ENCODE measurements at places on chromosomes 3 and 15.

DNA sequence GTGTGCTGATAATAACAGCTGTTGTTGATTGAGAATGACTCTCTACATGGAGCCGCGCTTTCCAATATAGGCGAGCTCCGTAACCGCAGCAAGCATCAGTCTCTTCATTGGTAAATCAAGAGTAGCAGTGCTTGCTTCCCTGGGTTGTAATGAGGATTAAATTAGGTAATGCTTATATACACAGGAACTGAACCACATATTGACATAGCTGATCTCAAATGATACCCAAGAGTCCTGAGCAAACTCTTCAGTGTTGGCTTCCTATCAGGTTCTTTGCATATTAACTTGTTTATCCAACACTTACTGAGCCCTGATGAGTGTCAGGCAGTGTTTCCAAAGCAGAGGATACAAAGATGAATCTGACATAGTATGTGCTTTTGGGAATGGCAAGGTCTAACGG, 46.4 kb upstream of the SLCO3A1 start:
- peak; percentile 92 for DNase-seq

GRCh38 chr15:61237400-61237799, 8.3 kb upstream of the RORA start:
- no peak for DNase-seq

- DNase-seq, result peak; percentile 56
These were observed 160.4 kb upstream of the CGNL1 start for GRCh38 chr15:57215881-57216280.

GRCh38 chr3:138112362-138112761, 3.0 kb downstream of the DZIP1L start:
- no peak for DNase-seq

DNA sequence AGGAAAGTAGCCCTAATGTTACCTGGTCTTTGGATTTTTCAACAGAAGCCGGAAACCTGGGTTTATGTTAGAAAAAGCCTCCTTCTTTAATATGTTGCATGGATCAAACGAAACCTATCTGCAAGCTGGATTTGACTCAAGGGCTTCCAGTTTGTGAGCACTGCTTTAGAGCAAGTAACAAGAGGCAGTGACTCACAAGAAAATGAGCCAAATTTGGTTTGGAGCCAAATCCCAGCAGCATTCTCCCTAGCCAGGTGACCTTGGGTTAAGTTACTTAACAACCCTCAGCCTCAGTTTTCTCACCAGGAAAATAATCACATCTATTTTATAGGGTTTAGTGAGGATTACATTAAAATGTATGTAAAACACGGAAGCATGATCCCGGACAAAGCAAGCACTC, 215.2 kb upstream of the PRICKLE2 start:
- DNase-seq, result no peak

- DNase-seq, result no peak
These were observed 1.3 kb downstream of the ACTR8 start for GRCh38 chr3:53880396-53881345.

GRCh38 chr3:117277816-117278215, 568.2 kb downstream of the TUSC7 start:
- DNase-seq, result peak; percentile 29
